IMR-90 (cell line): ENCODE measurements at places on chromosomes 2 and 18.
A peak's percentile ranks its signal among the peaks of the same experiment; 100 is the strongest.

DNA sequence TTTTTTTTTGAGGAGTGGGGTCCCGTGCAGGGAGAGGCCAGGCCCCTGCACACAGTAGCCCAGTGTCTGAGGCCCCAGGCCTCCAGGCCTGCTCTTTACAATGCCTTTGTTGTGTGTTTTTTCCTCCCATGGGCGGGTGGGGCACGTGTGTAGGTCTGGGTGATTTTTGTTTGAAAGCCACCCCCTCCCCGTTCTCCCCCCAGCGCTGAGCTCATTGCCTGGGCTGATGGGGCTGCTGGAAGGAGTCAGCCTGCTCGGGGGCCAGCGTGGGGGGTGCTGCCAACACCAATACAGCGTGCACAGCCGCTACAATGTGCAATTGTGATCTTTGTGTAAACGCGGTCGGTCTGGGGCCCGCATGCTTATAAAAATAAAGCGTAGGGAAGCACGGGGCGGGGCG is 142.7 kb downstream of the DYSF start:
- DNase-seq = no peak

DNA sequence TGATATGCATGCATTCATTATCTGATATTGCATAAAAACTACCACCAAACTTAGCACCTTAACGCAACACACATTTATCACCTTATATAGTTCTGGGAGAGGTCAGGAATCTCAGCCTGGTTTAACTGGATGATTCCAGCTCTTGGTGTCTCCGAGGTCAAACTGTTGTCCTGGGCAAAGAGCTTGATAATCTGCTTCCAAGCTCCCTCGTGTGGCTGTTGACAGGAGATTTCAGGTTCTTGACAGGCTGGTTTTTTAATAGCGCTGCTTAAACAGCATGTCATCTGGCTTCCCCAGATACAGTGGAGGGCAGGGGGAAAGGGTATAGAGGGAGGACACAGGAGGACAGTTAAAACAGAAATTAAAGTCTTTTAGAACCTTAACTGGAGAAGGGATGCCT is 785.0 kb downstream of the CNTNAP5 start:
- DNase-seq = peak; percentile 44

DNA sequence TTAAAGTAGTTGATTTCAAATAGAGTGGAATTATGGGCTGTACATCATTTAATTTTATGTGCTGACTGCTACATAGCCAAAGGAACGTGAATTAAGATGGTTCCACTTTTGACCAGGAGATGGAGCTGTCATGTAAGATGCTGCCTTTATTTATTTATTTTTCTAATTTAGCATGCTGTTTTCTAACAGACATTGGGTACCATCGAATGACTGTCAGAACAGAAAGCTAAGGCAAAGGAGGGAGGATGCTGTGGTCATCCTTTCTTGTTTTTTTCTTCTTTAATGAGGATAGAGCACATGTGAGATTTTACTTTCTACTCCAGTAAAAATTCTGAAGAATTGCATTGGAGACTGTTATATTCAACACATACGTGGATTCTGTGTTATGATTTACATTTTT is at the start of gene SCN2A:
SCN2A (plus strand) TSS at position 185 of the 400 bp plus-strand sequence. CDS start 56,410 bp downstream, outside the sequence.
- DNase-seq = peak; percentile 49

DNA sequence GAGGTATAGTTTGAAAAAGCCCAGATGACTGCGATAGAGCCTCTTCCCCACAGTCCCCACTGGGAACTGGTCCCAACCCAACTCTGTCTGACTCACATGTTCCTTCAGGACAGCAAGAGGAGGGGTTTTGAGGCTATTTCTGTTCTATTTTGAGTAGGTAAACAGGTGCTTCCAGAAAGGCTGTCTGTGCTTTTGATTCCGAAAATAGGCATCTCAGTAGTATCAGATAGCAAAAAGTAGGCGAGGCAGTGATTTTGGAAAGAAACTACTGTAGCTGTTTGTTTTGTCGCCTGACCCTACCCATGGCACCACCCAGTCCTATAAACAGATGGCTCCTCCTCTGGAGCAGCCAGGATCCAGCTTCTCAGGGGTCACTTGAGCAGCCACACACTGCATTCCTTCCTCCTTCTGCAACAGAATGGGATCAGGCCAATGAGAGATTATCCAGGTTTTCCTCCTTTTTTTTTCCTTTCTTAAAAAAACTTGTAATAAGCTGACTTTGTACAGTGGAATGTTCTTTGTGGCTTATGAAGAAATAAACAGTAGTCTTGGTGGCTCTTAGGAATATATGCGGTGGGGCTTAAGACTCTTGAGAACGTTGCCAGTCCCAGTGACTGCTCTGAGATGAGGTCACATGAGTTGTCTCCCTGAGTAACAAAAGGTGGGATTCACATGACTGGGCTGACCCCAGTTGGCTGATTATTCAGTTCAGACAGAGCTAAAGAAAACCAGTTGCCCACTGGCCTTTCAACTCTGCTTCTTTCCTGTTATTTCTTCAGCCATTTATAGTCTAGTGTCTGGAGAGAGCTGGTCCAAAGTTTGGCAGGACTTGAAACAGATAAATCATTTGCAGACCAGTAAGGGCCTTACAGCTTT is 98.6 kb downstream of the KCNS3 start:
- peak; percentile 100 for DNase-seq

GRCh38 chr2:53568469-53568868 is 199.1 kb upstream of the CHAC2 start:
- DNase-seq = peak; percentile 5

GRCh38 chr2:151975460-151976414 is 123.1 kb downstream of the CACNB4 start:
- DNase-seq = no peak

DNA sequence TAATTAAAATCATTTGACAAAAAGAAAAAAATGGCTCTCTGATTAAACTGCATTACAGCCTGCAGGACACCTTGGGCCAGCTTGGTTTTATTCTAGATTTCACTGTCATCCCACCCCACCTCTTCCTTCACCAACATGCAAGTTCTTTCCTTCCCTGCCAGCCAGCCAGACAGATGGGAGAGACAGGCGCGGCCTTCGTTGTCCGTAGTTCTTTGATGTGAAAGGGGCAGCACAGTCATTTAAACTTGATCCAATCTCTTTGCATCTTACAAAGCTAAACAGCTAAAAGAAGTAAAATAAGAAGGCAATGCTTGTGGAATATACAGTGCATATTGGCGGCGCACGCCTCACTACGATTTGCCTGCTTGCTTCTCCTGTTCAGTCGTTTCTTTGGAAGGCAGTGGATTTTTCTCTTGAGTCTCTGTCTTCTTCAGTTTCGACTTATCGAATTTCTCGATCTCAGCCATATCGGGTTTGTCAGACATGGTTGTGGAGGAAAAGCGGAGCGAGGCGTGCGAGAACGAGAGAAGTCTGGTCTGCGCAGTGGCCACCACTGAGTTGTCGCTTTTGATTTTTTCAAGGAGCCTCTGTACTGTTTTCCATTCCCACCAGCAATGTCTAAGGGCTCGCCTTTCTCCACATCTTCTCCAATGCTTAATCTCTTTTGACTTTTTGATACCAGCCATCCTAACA is 22.4 kb downstream of the COLEC11 start:
- no peak for DNase-seq

- DNase-seq = no peak
Measured at GRCh38 chr2:179024445-179024844, 25.5 kb downstream of the CCDC141 start.

DNA sequence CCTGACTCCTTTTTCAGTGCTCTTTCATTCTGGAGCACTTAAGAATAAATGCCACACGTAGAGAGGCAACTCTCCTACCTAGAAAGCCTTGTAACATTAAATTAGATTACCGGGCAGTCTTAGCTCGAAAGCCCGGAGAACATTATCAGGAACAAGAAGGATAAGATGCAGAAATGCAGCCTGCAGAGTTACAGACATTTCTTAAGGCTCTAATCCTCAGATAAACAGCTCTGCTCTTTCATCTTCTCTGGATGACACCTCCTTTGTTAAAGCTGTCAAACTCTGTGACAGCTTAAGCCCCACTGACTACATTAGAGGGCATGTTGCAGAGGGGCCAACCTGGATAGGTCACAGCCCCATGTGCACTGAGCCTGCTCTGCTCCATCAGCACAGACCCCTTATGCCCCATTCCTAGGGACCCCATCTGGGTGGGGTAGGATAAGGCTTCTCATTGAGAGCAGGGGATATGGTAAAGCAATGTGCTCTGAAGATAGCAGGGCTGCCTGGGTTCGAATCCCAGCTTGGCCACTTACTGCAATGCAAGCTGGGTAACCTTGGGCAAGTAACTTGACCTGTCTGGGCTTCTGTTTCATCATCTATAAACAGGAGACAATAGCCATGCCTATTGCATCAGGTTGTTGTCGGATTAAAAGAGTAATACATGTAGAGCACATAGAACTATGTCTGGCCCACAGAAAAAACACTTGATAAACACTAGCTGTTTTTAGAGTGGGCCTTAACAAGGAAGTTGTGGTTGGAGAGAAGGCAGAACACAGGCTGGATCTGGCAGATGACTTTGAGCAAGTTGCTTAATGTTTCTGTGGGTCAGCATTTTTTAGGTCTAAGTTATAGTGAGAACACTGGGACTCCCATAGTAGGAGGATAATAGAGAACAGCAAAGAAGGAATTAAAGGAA is 111.4 kb downstream of the THNSL2 start:
- no peak for DNase-seq

GRCh38 chr2:241048949-241049343 is 50.5 kb downstream of the SNED1 start:
- no peak for DNase-seq

DNA sequence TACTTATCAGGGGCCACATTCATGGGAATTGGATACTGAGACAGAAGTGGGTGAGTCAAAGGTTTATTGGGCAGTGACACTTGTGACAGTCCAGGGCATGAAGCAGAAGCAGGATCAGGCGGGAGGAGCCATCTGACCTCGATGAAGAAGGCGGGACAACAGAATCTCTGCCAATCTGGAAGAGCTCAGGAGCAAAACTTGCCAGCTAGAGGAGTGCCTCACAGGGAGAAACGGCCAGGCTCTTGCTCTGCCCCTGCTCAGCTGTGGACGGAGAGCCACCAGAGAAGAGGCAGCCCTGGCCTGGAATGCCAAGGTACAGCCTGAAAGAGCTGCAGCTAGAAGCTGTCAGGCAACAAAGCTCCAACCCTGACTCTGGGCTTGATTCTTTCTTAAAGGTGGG is 16.9 kb downstream of the DAW1 start:
- no peak for DNase-seq

- DNase-seq = peak; percentile 69
Measured at GRCh38 chr18:41906528-41907146, 48.4 kb upstream of the PIK3C3 start.

DNA sequence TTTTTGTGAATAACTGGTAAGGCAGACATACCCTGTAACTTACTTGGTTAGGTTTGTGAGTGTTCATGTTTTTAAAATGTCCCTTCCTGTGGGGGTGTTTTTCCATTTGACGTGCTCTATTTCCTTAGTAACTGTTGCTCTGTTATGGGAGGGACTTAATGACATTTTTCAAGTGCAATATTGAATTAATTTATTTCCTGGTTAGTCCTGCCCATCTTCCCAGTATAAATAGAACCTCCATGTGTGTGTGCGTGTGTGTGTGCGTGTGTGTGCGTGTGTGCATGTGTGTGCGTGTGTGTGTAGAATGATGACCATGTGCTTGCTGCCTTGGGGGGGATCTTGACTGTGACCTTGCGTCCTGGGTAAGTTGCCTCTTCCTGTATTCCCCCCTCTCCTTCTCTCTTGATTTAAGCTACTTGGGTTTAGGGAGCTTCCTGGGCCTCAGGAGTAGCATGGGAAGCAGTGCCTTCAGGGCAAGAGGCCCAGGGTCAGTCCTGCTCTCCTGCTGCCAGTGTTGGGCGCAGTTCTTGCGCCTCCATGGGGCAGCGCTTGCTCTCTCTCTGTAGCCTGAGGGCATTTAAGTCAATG is 163.9 kb downstream of the LDLRAD4 start:
- DNase-seq = peak; percentile 13

DNA sequence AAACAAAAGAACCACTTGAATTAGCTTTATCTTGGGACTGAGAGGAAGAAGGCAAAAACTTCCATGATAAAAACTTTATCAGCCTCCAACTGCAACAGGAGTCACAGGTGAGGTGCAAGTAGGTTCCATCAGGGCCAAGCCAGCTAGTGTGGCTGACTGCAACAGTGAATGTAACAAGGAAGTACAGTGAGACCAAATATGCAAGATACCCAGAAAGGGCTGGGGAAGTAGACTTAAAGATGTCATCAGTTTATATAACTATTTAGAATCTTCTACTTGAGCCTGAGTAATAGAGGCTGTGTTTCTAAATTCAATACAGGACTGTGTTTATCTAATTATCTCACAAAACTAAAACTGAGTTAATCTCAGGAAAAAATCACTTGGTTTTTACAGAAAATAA is 14.8 kb downstream of the PLEKHM3 start:
- peak; percentile 9 for DNase-seq

- no peak for DNase-seq
Measured at GRCh38 chr2:200620606-200621390, 35.0 kb downstream of the AOX1 start.

- peak; percentile 86 for DNase-seq
Measured at GRCh38 chr18:73669297-73669696, 478.3 kb downstream of the FBXO15 start.

GRCh38 chr2:152598975-152599759 is 118.1 kb downstream of the PRPF40A start:
- DNase-seq = peak; percentile 42

- DNase-seq = peak; percentile 56
Measured at GRCh38 chr2:1816414-1816911, 72.1 kb upstream of the PXDN start.
